AG04449 (cell line): ENCODE measurements at places on chromosomes 4 and X.

GRCh38 chr4:622071-622995 lies 3.0 kb upstream of the PDE6B start:
- no peak for DNase-seq

GRCh38 chr4:42627885-42628646 lies 28.8 kb downstream of the ATP8A1 start:
- DNase-seq: no peak

- no peak for DNase-seq
These were observed 77.1 kb downstream of the RBM47 start for GRCh38 chr4:40552536-40552935.

GRCh38 chr4:80073473-80074008 lies 512 bp upstream of the ANTXR2 start:
- no peak for DNase-seq

GRCh38 chr4:37757761-37758160 lies 68.7 kb upstream of the PGM2 start:
- no peak for DNase-seq

DNA sequence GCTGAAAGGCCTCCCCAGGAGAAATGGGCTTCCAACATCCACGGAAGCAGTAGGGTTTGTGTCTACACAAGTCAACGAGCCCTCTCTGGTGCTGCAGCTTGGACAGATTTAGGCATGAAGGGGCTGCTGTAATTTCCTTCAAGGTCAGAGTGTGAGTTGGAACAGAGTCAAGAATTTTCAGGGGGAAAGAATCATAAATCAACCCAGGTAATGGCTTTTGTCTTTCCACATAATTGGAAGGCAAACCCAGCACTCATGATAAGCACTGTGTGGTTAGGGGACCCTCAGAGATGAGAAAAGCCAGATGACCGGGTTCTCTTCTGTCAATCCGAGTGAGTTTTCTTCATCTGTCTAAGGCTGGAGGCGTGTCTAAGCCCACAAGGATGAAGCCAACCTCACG lies 78.6 kb upstream of the MXRA5 start:
- DNase-seq: no peak

GRCh38 chrX:125646195-125646594 lies 326.5 kb downstream of the TEX13C start:
- DNase-seq: no peak

DNA sequence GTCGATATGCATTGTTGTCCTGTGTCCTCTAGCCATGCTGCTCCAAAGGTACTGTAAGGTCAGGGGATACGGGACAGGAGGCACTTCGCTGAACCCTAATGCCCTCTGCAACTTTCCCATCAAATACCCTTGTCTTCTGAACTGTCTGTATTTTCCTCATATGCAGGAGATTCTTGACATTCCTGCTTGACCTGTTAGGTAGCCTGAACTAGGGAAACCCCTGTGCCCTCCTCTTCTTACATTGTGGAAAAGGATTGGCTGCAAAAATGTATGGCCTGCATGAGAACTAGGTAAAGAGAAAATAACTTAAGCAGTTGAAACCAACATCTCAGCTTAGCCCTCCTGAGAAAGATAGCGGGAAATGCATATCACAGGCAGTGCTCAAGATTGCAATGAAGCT lies 11.4 kb downstream of the RTL8B start:
- DNase-seq: no peak

GRCh38 chr4:3801931-3802550 lies 35.9 kb downstream of the ADRA2C start:
- no peak for DNase-seq

DNA sequence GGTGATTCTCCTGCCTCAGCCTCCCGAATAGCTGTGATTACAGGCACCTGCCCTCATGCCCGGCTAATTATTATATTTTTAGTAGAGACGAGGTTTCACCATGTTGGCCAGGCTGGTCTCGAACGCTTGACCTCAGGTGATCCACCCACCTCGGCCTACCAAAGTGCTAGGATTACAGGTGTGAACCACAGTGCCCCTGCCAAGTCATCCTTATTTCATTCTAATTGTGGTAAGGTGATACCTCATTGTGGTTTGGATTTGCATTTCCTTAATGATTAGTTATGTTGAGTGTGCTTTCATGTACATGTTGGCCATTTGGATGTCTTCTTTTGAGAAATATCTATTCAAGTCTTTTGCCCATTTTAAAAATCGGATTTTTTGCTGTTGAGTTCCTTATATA lies 93.0 kb downstream of the USP9X start:
- no peak for DNase-seq

- peak; percentile 79 for DNase-seq
These were observed 118.6 kb downstream of the PALLD start for GRCh38 chr4:168615294-168616065.

DNA sequence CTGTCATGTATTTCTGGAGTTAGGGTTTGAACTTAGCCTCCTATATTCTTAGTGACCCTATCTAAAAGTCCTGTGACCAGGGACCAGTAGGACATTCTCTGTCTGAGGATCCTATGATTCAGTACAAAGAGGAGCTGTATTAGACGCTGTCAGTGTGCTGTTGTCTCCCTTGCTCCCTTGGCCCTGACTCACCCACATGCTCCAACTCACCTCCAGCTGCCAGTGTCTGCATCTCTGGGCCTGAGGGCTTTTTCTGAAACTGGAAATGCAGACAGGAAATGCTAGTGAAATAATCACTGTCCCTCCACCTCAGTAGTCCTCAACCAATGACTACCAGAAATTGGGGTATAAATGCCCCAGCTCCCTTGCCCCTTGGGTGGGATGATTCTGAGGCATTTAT lies 535.3 kb upstream of the RPS6KA3 start:
- DNase-seq: no peak

GRCh38 chr4:7900334-7900909 lies 39.2 kb downstream of the AFAP1 start:
- no peak for DNase-seq

- DNase-seq: no peak
These were observed 72.4 kb downstream of the FBXO8 start for GRCh38 chr4:174210952-174211490.

DNA sequence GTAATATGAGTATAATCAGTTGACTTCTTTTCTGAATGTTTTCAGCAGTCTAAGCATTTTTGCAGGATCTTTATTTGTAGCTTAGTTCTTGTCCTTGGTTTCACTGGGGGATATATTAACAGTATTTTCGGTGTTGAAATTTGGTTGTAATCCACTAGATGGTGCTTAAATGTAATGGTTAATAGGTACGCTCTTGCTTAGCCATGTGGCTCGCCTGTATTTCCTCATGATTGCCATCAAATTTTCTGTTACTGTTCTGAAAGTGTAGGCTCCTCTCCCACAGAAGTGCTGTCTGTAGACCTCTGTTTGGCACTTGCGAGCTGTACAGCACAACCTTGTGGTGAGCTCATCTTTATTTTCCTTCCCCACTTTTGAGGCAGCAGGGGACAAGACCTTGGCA lies 3.9 kb upstream of the FAAH2 start:
- no peak for DNase-seq

DNA sequence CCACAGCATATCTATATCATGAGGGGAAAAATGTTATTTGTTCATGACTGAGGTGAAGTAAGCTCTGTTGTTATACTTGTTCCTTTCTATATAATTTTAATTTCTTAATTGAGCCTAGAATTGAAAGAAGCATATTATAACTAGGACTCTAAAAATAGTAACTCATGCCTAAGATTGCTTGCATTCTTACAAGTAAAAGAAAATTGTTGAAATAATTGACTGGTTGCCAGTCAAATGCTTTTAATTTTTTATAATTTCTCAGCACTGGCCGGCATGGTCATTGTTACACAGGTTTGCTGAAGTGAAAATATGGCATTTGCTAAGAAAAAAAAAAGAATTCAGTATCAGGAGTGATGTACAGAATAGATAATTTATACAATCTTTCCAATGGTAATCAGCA lies 104.8 kb downstream of the GASK1B start:
- no peak for DNase-seq

GRCh38 chrX:54920610-54921426 lies at the start of gene TRO:
TRO (plus strand) TSS chrX:54920824; CDS start chrX:54922247, 1,423 bp downstream.
- no peak for DNase-seq

DNA sequence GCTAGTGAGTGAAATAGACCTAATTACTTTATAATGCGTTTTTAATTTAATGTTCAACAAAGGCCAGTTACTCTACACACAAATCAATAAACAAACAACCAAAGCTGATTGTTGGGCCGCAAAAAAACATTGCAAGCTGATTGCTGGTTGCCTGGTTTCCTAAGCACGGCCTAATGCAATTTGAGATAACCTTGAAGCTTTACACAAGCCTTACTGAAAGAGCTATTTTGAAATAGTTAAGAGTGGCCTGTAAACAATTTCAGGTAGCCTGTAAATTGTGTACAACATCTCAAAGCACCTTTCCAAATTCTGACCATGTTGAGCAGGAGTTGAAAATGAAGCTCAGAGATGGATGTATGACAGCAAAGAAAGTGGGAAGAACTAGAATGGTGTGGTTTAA lies 17.5 kb upstream of the CXorf66 start:
- DNase-seq: no peak

- DNase-seq: no peak
These were observed 83.1 kb downstream of the DLG3 start for GRCh38 chrX:70527610-70528345.
